ENCODE measurements at places on chromosomes 1 and 21.
A peak's percentile ranks its signal among the peaks of the same experiment; 100 is the strongest.

DNA sequence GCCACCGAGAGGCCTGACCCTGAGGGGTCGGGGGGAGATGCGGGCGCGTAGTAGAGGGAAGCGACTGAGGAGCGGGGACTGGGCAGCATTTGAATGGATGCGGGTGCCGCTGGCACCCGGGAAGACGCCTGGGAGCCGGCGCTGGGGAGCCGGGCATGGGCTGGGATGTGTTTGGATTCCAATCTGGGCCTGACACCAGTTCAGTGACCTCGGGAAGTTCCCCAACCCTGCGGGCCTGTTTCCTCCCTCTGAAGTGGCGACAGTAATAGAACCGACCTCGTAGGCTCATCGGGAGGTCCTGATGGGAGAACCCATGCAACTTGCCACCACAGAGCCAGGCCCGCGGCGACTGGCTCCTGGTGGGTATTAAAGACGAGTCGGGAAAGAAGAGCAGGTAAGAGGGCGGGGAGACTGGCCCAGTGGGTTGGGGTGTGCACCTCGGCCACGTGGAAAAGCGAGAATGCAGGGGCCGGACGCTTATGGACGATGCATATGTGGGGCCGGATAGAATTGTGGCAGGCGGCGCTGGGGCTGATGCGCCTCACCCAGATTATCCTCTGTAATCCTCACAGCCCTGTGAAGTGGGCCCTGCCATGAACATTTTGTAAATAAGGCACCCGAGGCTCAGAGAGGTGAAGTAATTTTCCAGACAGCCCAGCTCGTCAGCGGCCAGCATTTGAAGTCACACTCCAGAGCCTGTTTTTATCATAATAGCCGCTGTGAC lies 105.8 kb downstream of the SLC16A1 start:
- no peak for DNase-seq

DNA sequence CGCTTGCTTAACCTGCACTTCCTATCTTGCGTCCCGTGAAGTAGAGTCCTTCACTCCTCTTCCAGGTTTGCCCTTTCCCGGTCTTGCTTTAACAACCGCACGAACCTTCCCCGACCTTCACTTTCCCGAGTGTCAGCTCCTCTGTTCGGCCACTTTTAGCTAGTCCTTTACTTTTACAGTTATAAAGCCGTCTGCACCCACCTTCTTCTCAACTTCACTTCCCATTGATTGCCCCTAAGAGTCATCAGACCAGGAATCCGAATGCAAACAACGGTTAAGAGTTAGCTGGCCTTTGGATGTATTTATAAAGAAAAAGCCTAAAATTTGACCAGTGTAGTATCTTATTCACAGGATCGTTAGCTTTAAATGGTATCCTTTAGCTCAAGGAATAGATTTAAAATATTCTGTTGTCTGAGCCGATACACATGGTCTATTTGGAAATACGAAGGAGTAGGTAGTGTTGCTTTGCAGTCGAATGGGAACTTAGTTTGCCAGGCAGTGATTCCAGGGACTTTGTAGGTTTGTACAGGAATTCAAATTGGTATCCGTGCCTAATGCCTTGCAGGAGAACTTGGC lies 1.4 kb downstream of the PPP2R5A start:
- DNase-seq = no peak

GRCh38 chr1:230288641-230289349 lies 137.3 kb downstream of the PGBD5 start:
- DNase-seq = no peak

DNA sequence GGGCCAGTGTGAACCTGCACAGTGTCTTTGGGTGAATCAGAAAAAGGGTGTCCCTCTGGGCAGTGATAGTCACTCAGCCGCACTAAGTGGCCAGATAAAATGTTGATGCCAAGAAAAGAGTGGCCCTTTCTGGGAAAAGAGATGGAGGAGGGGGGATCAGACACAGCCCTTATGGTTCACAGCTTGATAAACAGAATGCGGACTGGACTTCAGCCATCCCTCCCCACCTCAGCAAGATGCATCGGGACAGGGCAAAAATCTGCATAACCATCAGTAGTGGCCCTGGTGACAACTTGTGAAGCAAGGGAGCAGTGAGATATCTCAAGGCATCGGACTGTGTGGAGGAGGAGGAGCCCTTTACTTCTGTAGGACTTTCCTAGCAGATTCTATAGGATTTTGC lies 353.8 kb upstream of the PLXNA2 start:
- no peak for DNase-seq

- DNase-seq = no peak
These were observed 4.7 kb downstream of the GART start for GRCh38 chr21:33537212-33537611.

GRCh38 chr1:81554108-81554507 lies 246.6 kb upstream of the ADGRL2 start:
- no peak for DNase-seq

DNA sequence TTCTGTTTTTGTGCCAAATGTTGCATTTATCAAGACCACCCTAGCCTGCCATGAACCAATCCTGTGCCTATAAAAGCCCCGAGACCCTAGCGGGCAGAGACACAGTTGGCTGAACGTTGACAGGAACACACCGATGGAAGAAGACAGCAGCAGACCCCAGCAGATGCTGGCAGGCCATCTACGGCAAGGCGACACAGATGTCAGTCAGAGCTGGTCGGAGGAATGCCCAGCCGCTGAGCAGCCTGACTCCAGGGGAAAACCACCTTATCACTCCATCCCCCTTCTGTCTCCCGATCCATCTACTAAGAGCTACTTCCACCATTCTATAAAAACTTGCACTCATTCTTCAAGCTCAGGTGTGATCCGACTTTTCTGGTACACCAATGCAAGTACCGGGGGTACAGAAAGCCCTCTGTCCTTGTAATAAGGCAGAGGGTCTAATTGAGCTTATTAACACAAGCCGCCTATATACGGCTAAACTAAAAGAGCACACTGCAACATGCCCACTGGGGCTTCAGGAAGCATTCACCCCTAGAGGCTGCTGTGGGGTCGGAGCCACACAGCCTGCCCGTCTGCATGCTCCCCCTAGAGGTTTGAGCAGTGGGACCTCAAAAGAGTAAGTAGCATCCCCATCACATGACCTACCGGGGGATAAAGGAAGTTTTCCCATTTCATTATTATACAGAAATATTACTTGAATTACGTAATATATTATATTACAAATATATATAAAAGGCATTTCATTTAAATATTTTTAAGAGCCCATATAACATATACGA lies 1156.3 kb upstream of the B3GALT2 start:
- no peak for DNase-seq

DNA sequence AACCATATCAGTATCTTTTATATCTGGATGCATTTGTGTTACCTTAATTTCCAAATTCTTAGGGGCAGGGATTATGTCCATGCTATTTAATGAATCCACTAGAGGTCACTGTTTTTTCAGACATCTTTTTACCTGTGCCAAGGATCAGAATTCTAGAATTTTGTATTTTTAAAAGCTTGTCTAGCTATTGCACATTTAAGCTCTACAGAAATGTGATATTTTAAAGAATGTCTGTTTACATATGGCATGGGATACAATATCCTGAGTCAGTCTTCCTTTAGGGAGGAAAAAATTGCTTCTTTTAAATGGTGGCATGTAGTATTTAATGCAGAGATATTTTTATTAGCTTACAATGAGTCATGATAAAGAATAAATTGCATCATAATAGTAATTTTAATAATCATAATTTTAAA lies 11.3 kb downstream of the RPAP2 start:
- no peak for DNase-seq

GRCh38 chr1:165134431-165134830 lies 222.1 kb downstream of the LMX1A start:
- no peak for DNase-seq

DNA sequence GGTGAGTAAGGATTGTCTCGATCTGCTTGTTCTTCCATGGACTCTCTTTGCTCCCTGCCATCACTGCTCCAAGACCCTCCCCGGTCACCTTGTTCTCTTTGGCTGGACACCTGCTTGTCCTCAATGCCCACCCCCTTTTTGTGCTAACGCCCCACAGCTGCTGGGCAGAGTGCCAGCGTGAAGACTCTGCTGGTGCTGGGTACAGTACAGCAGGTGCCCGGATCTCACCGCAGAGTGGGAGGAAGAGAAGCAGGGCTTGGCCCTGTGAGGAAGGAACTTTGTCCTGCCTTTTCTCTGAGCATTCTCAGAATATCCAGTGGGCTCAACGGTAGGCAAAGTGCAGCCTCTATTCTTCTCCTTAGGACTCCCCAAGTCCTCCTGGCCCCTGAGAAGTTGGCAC lies 90.1 kb downstream of the PLXNA2 start:
- DNase-seq = no peak

- no peak for DNase-seq
These were observed 103.1 kb downstream of the C1orf21 start for GRCh38 chr1:184489908-184490307.

DNA sequence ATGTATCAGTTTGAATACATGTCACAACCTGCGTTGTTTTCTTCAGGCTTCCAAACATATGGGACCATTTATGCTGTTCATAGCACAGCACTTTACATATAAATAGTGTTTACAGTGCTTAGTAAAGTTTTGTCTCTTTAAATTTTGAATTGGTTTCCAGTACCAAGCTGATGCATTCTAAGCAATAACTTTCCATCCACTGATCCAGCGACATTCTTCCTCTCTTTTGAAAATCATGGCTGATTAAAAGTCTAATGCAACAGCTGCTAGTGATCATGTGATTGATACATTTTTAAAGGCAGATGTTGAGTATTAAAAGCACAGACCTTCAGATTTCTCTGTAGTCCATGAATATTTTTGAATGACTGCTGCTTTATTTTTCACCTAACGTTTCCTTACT lies 154.9 kb downstream of the PTPRC start:
- no peak for DNase-seq

DNA sequence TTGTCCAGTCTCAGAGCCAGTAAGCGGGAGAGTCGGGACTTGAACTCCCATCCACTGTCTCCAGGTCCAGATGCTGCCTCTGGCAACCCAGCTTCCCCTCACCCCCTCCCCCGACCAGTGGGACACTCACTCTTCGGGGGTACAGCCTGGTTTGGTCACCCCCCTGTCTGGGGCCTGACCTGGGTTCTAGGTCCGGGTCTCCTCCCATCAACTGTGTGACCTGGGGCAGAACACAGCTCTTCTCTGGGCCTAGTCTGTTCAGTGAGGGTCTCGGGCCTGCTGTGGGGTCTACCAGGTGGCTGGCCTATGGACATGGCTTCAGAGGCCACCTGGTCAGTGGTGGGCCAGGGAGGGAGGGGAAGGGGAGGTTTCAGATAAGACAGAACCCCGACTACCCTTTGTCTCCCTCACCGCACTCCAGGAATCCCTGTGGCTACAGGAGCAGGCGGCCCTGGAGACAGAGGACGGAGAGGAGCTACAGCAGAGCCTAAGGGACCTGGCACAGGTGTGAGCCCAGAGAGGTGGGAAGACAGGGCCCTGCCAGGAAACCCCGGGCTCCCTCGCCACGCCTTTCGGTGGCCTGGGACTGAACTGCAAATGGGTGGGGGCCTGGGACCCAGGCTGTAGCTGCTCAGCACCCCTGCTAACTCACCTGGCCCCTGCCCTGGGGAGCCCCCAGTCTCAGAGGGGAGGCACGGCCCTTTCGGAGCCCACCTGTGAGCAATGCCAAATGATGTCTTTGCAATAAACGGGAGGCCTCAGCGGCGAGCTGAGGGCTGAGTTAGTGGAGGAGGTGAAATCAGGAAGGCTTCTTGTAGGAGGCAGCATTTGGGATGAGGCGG lies 4.1 kb upstream of the NBPF3 start:
- no peak for DNase-seq

DNA sequence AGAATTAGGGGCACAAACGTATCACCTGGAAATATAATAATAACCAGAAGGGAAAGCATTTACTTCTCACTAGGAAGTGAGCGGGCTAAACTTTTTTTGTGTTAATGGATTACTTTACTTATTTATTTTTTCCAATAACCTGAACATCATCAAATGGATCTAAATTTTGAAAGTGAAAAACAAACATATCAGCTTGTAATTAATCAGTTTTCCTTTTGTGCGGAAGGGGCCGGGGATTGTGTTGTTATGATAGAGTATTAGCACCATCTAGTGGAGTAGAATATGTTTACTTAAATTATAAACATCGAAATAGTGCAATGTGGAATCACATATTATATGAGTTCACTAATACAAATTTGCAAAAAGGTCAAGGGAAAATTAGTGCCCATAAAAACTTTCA lies 9.0 kb downstream of the CFH start:
- DNase-seq = no peak

GRCh38 chr21:41877901-41878830 lies 978 bp downstream of the PRDM15 start:
- DNase-seq = no peak

DNA sequence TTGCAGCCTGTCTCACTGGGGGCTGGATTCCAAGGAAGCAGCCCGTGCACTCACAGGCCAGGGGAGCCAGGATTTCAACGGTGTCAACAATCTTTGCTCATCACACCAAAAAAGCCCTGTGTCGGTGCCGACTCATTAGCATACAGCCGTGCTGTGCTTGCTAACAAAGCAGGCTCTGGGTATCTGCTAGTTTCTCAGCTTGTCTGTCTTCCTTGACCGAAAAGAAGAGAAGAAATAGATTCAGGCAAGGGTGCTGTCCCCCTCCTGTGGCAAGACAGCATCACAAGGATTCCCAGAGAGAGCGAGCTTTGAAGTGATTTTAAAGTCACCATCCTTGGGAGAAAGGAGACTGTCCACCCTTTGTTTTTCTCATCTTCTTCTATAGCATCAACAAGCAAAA lies 214.7 kb downstream of the SDCCAG8 start:
- DNase-seq = no peak

- no peak for DNase-seq
These were observed 115.3 kb downstream of the COLGALT2 start for GRCh38 chr1:183922197-183922596.

- DNase-seq = peak; percentile 43
These were observed 41.7 kb downstream of the UMODL1 start for GRCh38 chr21:42112857-42113256.

DNA sequence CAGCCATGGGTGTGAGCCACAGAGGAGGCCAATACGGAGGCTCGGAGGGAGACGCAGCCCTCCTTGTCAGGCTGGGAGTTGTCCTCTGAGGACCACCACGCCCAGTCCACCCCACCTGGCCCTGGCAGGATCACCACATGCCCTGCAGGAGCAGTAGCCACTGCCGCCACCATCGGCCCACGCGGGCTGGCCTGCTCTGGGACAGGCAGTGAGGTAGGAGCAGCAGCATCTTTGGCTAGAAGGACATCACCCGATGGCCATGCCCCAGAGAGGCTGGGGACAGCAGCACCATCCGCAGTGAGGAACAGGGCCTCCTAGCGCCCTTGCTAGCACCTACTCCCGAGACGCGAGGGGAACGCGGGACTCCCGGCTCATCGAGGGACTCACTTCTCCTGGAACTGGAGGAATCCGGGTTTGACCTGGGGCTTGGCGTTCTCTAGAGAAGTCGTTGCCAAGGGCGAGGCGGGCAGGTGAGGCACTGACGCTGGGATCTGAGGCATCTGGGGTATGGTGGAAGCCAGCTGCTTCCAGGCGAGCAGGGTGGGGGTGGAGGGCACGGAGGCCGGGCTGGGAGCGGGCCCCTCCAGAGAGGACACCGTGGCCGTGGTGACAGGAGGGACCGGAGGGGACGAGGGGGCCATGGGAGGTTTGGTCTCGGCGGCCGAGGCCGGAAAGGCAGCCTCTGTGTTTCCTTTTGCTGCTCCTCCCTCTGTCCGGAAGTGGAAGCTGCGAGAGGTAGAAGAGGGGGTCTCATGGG lies 148.9 kb downstream of the CASZ1 start:
- DNase-seq = no peak
